ENCODE measurements at places on chromosomes 11 and 22.

DNA sequence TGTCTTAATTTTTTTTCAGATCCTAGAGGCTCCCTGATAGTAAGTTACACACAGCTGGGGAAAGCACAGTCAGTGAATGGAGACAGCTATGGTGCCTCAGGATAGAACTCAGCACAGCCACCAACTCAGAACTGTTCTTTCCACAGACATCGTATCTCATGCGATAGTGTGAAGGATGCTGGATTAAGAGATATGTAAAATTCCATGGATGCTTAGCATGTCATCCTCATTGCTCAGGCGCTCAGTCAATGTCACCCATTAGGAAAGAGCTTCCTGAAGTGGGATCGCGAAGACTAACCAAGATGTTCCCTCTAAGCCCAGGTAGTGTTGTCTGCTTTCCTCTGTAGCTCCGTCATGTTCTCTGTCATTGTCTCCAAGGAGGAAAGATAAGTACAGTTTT lies 1000.4 kb downstream of the OPCML start:
- no peak for DNase-seq

DNA sequence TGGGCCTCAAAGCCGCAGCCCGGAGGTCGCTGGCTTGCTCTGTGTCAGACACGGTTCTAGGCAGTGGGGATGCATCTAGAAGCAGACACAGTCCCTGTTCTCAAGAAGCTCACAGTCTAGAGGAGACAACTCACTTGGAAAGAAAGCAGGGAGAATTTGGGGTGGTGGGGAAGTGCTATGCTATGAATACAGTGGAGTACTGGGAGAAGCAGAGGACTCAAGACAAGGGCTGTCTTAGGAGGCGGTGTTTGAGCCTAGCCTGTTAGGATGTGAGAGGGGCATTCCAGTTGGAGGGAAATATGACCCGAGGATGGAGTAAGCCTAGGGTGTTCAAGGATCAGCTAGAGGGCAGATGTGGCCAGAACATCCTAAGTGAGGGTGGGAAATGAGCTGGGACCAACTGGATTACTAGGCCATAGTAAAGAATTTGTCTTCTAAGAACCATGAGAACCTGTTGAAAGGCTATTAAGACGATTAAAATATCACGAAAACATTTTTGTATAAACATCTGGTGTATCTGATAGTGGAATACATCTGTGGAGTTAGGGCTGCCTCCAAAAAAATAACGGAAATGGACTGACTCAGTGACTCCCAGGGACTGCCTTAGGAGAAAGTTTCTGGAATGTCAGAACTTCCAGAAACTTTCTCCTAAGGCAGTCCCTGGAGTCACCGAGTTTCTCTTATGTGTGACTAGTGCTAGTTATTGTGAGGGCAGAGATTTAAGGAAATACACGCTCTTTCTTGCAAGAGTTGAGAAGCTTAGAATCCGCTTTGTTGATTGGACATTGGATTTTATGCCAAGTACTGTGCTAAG lies 1.1 kb upstream of the PITPNB start:
- DNase-seq = peak; percentile 51

GRCh38 chr22:24090581-24090980 lies 79.5 kb downstream of the CABIN1 start:
- DNase-seq = no peak

DNA sequence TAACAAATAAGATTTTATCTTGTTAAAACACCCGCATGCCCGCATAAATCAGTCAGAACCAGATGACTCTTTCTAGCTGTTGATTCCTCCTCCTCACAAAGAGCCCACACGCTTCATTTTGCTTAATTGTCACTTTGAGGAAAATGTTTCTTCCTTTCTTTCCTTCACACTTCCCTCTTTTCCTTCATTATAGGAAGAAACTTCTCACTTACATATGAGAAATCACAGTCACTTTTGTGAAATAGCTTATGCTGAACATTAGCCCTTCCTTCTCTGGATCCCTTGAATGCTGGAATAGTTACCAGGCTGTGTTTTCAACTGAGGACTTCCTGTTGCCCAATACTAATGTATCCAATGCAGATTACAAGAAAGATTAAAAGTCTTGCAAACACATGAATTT lies 5.8 kb downstream of the MS4A6E start:
- no peak for DNase-seq

DNA sequence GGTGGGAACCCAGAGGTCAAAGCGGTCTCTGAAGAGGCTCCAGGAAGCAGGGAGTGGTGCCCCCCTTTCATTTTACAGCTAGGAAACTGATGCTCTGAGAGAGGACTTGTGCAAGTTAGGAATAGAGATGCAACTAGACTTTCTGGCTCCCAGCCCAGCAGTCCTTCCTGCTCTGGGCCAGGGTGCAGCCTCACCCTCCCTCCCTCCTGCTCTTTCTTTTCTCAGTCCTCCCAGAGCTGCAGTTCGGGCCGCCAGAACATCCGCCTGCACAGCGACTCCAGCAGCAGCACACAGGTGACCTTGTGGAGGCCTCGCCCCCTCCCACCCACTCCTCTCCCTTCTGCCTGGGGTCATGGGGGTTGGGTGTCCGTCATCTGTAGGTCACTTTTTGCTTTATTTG lies 51.5 kb downstream of the LHFPL7 start:
- DNase-seq = peak; percentile 4

DNA sequence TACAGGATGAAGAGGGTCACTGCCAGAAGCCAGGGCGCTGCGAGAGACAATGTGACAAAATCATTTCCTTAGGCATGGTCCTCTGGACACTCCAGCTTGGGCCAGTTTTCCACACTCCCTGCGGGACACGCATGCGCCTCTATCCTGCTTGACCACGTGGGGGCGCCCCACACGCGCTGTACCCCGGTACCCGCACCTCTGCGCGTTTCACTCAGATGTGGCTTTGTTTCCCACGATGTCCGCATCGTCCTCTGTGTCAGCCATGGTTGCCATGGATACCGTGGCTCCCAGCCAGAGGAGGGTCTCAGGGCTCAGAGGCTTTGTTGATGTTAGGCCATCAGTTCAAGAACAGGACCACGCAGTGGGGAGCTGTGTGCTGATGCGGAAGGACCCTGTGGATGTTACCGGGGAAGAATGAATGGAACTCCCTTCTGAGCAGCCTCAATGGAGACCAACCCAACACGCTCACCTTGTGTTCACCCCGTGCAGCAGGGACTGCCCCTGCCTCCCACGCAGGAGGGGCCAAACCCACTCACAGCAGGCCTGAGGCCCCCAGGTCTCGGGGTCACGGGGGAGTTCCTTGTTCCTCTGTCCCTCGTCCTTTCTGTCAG lies 101.1 kb upstream of the SLC22A12 start:
- DNase-seq = no peak

DNA sequence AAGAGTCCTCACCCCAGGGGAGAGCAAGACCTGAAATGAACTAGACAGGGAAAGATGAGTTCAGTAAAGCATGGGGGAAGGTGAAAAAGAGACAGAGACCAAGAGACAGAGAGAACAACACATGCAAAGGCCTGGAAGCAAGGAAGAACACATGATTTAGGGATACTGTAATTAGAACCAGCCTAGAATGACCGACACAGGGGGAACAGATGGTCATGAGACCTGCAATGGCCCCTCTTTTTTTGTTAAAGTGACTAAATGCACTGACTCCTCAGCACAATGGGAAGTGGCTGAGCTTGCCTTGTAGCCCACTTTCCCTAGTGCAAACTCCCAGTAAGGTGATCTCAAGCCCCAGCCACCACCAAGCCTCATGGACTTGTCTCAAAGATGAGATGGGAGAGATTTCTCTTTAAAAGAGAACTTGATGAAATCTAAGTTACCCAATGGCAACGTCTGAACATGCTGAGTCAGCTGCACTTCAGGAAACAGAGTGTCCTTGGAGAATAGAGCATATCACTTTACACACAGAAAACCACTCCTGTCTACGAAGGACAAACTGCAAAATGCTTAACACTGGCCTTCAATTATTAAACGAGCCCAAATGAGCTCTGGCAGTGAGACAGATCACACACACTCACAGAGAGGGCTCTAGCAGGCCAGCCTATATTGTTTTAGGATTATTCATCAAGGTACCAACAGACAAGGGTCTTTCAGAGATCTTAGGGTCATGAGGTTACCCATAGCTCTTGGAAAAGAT lies 91.0 kb downstream of the SERGEF start:
- DNase-seq = peak; percentile 42

- no peak for DNase-seq
Measured at GRCh38 chr11:123052901-123053721, 8.8 kb downstream of the HSPA8 start.

DNA sequence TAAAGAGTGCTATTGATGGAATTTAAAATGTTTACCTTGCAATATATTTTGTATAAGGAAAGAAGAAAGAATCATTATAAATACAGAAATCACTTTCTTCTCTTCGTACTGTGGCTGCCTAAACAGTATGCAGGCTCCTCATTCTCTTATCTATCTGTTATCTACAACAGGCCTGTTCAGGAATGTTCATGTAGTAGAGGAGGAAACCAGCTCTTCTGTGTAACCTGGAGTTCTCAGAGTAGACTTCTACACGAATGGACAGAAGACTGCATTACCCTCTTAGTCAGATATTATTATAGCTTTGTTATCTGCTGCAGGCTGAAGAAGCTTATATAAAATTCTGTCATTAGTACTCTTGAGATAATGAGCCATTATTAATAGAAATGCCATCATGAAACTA lies 1225.9 kb upstream of the CNTN5 start:
- DNase-seq = no peak

- DNase-seq = no peak
Measured at GRCh38 chr11:114102993-114103896, 43.7 kb downstream of the ZBTB16 start.
